Suprapubic skin (tissue), 4 donors: ENCODE measurements at places on chromosomes 5 and 9.

GRCh38 chr5:115736004-115736689, 80.3 kb downstream of the CDO1 start:
- DNase-seq, result no peak

DNA sequence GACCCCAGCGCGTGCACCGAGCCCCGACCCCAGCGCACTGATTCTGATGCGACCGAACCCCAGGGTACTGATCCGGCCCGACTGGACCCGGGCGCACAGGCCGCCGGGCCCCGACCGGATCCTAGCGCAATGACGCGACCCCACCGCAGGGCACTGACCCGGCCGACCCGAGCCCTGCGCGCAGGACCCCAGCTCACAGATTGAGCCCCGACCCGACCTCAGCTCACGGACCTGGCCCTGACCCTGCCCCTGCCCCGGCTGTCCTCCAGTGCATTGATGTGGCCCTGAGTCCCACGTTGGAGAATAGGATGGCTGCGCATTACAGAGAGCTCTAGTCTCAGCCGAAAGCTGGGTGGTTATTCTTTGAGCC, 438 bp downstream of the TRIP13 start:
- DNase-seq, result no peak

DNA sequence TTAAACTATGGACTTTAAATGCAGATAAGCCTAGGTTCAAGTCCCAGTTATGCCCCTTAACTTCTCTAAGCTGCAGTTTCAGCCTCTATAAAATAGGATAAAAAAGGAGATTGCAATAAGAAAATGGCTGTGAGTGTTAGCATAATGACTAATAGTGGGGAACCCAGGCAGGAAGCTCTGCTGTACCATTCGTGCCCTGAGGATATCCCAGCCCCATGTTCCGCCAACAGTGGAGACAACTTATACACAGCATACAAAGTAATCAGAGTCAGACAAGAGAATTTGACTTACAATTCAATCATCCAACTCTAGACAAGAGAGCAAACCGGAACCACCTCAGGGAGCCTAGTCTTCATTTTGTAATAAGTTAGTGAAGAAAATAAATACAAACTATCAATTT, 141.5 kb upstream of the FSTL4 start:
- no peak for DNase-seq

DNA sequence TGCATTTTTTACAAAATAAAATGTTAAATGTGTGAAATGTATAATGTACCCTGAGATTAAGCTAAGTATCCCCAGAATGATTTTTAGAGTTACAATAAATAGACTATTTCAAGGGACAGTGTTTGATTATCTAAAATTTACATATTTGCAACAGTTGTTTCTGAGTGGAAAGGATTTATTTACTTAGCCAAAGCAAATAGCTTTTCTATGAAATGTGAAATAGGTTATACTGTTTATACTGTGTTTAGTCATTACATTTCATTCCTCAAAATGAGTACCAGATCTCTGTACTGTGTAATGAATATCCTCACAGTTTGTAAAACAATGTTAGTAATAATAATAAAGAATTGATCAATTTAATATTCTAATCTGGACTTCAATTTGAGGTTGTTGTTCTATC, 1019.0 kb downstream of the NR2F1-AS1 start:
- DNase-seq, result no peak

DNA sequence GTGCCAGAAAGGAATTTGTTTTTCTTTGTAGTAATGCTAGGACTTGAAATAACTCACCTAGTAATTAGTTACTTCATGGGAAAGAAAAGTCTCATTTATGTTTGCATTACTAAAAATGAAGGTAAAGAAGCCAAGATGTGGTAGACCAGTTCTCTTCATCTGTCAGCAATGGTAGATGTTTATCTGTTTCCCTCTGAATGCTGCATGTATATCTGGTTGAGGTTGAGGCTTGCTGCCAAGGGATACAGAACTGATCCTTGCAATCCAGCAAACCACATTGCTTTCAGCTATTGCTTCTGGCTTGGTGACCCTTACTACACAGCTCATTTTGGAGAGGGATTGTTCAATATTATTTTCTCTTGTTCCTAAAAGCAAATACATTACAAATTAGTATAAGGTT, 73.6 kb downstream of the ZNF474 start:
- DNase-seq, result no peak

- no peak for DNase-seq
Observed at GRCh38 chr9:104907278-104907951, 20.5 kb downstream of the ABCA1 start.

DNA sequence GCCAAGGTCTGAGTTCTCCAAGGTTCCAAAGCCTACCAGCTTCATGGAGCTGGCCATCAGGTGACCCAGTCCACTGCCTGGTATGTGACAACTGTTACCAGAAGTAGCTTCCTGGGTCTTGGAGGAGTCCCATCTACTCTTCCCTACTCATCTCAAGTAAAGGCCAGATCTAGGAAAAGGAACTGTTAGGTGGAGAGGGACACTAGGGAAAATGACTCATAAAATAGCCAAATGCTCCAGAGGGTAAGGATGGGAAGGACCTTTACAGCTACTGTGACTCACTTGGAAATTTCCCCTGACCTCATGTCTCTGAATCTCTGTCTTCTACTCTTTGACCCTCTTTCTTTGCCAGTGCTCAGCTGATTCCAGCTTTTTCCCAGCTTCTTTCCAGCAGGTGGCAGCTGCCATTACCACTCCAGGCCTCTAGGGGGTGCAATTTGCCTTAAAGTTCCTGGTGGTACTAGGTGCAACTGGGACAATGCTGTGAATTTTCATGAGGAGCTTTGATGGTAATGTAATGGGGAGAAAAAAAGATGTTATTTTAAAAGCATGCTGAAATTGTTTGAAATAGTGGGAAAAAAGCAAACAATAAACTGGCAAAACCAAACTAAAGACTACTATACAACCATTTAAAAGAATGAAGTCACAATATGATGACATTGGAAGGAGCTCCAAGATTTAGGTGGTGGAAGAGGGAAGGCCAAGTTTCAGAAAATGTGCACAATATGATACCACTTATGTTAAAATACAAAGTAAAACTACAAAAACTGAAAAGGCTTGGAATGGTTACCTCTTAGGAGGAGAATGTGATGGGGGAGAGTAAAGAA, 27.1 kb upstream of the MYORG start:
- DNase-seq, result no peak

DNA sequence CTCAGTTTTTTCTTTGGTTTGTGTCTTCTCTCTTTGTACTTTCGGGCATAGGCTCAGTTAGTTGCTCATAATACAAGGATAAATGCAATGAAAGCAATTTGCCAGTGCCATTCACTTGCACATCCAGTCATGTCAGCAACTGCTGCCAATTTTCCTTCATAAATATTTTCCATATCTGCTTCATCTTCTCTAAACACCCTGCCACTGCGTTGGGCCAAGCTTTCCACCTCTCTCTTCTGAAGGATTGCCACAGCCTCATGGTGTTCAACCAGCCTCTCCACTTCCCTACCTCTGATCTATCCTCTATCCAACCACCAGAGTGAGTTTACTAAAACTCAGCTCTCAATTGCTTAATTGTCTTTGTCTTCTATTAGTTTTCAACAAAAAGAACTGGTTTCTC, 192.5 kb upstream of the ZNF462 start:
- DNase-seq, result no peak

- no peak for DNase-seq
Observed at GRCh38 chr9:135485832-135486231, 6.2 kb downstream of the PPP1R26 start.

DNA sequence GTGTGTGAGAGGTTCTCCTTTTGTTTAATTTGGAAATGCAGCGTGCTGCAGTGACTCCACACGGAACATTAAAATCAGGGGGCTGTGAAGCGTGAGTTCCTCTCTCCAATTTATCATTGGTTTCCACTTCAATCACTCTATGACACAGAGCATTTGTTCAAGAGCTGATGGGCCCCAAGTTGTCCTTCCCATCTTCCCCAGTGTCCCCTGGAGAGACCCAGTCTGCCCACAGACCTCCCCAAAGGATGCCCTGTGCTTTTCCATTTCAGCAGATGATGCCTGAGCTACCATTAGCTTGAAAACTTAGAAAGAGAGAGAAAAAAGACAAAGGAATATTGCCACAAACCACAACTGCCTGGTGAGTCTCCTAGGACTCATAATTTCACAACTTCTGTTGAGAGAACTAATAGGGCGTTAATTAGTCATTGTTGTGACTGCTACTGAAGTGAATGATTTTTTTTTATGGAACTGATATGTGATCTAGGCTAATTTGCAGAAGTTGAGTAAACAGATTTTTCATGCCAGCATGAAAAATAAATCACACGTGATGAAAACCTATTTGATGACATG, 772.7 kb downstream of the SEMA5A start:
- no peak for DNase-seq

DNA sequence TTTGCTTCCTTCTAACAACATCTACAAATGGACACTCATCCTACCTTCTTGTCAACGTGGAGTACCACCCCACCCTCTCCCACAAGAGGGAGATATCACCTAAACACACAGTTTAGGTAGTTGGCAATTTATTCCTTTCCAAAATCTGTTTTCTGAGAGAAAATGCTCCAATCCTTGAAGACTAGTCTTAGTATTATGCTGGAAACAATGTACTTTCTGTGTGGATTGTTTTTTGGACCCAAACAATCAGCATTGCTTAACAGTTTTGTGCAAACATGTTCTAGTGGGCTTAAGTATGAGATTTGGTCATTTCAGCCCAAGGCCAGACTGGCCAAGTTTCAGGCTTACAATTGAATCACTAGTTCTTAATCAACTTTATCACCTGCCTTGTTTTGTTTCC, 359.1 kb downstream of the ARHGEF28 start:
- no peak for DNase-seq
